ENCODE measurements at places on chromosomes 2 and 18.
A peak's percentile ranks its signal among the peaks of the same experiment; 100 is the strongest.

- peak; percentile 12 for DNase-seq
Observed at GRCh38 chr2:137228566-137228965, 463.2 kb downstream of the THSD7B start.

GRCh38 chr18:63374540-63374939, 7.5 kb upstream of the KDSR start:
- DNase-seq: no peak

- no peak for DNase-seq
Observed at GRCh38 chr2:177547122-177547521, 154.5 kb downstream of the AGPS start.

DNA sequence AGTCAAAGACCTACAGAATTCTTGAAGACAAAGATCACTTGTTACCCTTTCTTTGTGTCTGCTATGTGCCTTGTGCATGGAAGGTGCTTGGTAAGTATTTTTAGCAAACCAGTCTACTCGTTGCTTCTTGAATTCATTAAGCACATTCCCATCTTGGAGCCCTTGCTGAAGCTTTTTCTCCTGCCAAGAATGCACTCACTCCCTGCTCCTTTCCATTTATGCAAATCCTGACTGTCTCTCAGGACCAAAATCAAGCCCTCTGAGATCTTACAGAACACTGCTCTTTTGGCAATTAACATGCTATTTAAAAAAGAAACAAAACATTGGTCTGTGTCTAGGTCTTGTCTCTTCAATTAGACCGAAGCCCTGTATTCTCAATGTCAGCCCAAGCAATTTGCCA, 75.8 kb downstream of the CLHC1 start:
- DNase-seq: no peak
